ENCODE measurements at places on chromosomes 13 and 19.

DNA sequence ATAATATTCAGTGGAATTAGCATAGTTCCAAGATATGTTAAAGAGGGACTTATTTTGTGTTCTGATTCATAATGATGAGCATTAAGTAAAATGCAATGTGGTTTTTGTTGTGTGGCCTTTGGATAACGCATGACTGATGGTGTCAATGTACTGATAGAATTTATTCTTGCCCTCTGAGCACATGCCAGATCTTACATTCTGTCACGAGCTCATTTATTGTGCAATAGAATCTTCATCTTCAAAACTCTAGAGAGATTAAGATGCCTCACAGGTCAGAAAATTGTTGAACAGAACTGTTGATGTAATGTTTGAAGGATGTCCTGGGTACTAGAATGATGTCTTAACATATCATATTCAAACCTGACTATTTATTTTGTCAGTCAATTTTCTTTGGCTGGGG, 148.0 kb upstream of the HTR2A start:
- DNase-seq, result no peak

DNA sequence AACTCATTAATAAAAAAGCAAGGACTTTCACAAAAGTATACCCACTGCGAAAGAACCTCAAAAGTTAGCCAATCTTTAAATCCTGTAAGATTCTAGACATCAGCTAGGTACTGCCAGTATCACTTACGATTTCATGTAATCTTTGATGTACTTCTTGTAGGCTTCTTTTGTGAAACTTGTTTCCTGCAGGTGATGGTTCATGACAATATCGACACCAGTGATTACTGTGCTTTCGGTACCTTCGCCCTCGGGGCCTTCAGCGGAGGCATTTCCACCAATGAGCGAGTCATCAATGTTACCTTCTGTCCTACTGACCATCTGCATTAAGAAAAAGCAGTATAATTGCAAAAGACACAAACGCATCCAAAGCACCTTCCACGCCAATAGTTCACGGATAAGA, 1.1 kb downstream of the TPT1 start:
- DNase-seq, result no peak

GRCh38 chr13:102190930-102191329, 210.9 kb downstream of the FGF14 start:
- no peak for DNase-seq

- no peak for DNase-seq
These were observed 6.3 kb upstream of the RFX1 start for GRCh38 chr19:14012378-14012915.

DNA sequence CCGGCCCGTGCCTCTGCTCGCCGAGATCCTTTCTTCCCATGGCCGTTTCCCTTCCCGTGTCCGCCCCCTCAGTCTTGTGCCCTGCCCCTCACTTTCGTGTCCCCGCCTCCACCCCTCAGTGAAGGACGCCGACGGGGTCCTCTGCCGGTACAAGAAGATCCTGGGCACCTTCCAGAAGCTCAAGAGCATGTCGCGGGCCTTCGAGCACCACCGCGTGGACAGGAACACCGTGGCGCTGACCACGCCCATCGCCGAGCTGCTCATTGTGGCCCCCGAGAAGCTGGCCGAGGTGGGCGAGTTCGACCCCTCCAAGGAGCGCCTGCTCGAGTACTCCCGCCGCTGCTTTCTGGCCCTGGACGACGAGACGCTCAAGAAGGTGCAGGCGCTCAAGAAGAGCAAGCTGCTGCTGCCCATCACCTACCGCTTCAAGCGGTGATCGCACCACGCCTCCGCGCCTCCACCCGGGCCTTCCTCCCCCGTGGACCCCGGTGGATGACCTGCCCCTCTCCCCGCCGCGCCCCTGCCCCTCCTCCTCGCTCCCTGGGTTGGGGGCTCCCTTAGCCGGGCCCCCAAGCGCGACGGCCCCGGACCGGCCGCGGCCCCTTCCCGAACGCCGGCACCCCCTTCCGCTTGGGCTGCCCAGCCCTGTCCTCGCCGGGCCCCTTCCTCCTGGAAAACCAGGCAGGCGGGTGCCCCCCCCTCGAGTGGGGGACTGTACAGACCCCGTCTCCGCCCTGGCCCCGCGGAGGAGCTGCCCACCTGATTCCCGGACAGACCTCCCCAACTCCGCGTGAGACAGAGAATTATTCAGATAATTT, 2.3 kb upstream of the U2AF2 start:
- DNase-seq, result no peak

- DNase-seq, result no peak
These were observed 4.0 kb upstream of the PDS5B start for GRCh38 chr13:32582281-32582680.

DNA sequence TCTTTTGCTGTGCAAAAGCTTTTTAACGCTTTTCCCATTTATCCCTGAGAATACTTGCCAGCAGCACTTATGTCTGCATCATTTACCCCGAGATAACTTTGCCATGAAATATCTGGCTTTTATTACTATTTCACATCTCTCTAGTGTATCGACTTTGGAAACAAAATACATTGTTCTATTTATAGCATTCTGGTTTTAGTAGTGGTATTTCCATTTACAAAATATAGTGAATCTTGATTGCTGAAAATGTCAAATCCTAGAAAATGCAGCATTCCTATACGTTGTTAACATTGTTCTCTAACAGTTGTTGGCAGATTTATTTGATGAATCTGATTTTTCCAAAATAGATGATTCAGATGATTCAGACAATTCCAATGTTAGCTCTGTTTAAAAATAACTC, 189.3 kb upstream of the SPRY2 start:
- no peak for DNase-seq

DNA sequence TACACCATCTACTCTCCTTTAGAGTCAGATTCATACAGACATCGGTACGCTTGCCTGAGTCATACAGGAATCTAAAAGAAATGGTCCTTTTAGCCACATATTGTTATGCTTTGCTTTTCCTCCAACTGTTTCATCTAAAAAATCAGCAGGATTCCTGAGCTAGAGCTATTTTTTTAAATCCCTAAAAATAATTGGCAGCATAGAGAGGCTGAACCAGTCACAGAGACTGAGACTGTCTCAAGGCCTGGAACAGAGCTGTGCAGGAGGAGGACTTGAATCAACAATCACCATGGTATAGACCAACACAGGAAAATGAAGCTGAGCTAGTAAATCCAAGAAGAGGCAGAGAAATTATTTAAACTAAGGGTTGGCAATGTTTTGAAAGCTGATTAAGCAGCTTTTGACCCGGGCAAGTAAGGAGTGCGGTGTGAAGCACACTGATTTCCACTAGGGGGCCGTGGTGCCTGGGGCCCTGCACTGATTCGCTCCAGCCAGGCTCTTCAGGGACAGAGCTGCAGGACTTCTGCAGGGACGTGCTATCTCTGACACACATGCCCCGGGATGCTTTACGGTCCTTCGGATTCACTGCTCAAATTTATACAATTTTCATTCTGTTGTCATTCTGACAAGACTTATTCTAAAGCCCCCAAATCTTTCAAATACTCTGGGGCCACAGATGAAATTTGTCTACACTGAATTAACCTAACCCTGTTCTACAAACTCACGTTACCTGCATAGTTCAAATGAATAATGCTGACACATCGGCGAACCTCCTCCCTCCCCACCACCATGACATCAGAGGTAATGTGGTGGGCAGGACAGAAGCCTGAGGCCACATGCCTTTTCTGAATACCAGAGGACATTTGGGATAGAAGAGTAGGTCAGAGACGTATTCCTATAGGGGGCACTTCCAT, 87.6 kb upstream of the SLC15A1 start:
- peak; percentile 46 for DNase-seq

DNA sequence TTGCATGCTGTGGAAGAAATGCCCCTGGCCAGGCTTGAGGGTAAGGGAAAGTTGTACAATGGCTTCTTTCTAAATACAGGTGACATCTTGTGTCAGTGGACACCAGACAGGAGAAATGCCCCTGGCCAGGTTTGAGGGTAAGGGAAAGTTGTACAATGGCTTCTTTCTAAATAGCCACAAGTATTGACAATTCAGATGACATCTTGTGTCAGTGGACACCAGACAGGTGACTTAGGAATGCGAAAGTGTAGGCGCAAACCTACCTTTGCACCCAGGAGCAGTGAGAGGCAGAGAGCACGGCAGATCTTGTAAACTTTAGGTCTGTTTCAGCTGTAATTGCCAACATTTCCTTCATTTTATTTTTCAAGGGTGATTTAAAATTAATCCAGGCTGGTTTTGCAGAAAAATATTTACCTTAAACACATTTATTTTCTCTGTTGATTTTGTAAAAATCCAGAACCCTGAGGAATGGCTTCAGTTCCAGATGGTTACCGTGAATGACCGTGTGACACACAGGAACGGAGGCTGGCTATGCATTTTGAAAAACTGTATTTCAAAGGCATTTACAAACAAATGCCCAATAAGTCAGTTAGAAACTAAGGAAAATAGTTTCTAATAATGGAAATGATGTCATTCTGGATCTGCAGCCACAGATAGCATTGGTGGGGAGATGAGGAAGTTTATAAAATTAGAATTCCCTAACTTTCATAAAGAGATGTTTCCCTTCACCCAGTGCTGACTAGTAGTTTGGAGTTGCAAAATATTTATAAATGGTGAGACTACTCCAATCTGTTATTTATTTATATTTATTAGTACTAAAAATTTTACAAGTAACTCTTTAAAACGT, 34.9 kb downstream of the TNFSF13B start:
- DNase-seq, result no peak

DNA sequence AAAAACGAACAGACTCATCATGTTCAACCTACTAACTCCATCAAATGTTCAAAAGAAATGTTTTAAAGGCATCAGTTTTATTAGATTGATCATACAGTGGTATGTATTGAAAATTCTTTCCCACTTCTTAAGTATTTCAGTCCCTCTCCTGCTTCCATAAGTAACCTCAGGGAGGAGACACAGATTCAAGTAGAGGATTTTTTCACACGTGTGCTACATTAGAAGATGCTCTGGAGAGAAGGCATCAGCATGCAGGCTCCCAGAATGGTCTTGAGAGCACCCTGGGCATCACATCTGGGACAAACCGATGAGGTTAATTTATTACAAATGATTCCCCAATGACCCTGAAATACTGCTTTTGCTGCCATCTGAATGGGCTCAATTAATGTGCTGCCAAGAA, 3.6 kb downstream of the GPR12 start:
- DNase-seq, result no peak

GRCh38 chr13:51838240-51838846, 6.6 kb downstream of the TMEM272 start:
- DNase-seq, result no peak

DNA sequence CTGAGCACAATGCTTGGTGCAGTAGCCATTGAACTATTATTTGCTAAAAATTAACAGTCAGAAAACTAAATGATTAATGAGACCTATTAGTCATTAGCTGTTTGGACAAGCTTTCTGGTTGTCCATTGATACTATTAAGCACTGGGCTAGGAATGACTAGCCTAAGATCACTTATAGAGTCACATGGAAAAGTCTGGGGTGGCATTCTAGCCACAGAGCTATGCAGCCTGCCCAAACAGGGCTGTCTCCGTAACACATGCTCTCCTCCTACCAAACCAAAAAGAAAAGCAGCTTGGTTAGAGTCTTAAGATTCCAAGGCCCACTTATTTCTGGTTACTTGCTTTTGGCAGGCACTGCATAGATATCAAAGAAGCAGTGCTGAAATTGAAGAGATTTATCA, 193.5 kb upstream of the NBEA start:
- DNase-seq, result no peak

- no peak for DNase-seq
These were observed 796.2 kb downstream of the SLITRK1 start for GRCh38 chr13:83086088-83086487.
